ENCODE measurements at places on chromosomes 13 and 19.
A peak's percentile ranks its signal among the peaks of the same experiment; 100 is the strongest.

DNA sequence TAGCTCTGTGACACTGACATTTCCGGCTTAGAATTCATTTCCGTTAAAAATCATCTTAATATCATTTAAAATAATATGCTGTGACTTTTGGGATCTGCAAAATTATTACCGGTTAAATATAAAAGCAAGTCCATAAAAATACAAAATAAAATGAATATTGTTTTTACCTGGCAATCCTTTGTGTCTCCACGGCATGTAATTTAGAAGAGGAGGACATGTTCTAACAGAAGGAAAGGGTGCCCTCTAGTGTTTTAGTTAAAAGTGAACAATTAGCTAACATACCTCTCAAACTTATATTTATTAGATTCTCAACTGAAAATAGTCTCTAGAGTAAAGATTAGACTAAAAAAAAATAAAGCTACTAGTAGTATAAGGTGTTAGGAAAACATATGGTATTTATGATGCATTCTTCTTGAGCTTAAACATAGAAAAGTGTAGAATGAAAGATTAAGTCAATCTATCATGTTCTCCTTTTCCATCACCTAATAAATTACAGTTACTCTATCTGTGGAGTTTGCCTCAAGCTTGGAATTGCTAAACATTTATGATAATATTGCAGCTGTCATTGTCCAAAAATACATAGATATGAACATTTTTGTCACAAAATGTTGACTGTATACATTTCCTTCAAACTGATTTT is 676.7 kb upstream of the SPRY2 start:
- DNase-seq = no peak

DNA sequence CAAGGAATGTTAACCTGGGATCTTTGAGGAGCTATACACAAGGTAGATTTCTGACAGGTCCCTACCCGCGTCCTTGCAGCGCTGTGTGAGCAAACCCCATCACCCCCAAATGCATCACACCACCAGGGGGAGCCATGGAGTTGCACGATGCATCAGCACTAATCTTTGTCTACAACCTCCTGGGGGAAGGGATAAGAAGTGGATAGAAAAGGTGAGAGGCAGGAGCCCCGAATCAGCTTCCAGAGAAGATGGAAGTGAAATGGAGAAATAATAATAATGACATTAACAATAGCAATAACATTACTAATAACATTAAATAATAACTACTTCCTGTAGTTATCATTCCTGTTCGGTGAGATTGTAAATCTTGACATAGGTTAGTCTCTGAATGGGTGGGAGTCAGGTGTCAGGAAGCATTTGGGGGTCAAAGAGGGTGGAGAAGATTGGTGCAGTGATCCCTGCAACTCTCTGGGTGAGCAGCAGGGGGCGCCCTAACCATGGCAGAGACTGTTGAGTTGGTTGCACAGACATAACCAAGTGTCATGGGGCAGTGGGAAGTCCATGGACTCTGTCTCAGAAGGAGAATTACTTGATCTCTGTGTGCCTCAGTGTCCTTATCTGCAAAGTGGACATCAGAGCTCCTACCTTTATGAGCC is 16.5 kb downstream of the SIGLEC7 start:
- peak; percentile 75 for DNase-seq

- DNase-seq = no peak
Observed at GRCh38 chr13:51067706-51068105, 43.4 kb downstream of the C13orf42 start.

DNA sequence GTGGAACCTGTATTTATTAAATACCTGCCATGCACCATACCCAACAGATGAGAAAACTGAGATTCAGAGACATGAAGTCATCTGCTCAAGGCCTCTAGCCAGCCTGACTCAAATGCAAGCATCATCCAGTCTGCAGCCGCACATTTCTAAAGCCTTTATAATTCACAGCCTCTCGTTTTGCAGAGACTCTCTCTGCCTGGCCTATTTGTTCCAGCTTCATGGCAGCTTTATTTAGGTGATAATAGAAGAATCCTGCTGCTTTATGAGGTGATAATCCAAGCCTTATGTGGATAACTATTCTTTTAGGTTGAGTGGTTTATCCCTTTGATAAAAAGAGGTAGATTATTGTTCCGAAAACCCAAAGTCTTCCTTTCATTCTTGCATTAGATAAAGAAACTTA is 58.4 kb downstream of the OXGR1 start:
- no peak for DNase-seq

- no peak for DNase-seq
Observed at GRCh38 chr19:40356681-40357595, 8.4 kb downstream of the PLD3 start.

DNA sequence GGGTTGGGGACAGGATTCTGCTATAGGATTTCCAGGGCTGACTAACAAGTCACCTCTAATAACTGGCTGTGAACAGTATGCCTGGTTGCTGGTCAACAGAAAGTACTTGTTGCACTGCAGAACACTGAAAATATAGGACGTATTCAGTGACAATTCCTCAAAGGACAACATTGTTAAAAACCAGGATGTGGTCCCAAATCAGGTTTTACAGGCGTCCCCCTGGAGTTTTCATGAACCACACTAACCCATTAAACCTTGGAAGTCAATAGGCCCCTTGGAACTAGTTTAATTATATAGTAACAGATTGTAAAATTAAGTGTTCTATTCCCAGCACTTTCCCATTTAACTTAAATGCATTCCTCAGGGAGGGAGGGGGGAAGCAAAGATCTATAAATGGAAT is 495.4 kb downstream of the TBC1D4 start:
- DNase-seq = no peak

DNA sequence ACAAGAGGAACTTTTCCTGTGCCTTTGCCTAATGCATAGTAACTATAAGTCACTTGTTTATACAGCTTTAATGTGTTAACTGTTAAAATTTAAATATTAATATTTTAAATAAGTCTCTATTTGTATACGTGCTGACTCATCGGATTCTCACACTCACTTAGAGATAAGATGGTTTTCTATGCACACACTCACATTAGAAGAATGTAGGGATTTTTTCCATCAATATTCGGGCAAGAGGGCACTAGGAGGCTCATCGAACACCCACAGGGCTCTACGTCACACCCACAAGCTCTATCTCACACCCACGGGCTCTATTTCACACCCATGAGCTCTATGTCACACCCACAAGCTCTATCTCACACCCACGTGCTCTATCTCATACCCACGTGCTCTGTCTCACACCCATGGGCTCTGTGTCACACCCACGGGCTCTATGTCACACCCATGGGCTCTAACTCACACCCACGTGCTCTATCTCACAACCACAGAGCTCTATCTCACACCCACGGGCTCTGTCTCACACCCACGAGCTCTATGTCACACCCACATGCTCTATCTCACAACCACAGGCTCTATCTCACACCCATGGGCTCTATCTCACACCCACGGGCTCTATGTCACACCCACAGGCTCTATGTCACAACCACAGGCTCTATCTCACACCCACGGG is 73.4 kb downstream of the COL4A2 start:
- DNase-seq = no peak

DNA sequence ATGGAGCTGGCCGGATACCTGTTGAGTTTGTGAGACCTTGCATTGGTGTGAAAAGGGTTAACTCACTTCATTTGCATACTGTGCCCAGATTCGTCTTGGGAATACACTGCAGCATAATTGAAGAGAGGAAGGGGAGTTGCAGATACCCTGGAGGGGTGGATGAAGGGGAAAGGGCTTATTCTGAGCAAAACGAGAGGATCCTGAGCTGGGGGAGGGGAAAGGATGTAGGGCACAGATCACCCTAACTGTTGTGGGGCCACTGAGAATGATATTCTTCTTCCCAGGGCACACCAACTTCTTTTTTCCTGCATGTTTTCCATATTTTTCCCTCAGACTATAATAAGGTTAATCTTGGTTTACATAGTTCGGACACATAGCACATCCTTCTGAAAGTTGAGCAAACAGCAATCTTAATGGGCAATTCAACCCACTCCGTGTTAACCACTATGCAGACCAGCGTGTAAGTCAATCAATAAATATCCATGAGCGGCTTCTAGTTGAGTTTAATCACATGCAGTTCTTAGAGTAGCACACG is 11.7 kb upstream of the PTPRS start:
- DNase-seq = no peak

DNA sequence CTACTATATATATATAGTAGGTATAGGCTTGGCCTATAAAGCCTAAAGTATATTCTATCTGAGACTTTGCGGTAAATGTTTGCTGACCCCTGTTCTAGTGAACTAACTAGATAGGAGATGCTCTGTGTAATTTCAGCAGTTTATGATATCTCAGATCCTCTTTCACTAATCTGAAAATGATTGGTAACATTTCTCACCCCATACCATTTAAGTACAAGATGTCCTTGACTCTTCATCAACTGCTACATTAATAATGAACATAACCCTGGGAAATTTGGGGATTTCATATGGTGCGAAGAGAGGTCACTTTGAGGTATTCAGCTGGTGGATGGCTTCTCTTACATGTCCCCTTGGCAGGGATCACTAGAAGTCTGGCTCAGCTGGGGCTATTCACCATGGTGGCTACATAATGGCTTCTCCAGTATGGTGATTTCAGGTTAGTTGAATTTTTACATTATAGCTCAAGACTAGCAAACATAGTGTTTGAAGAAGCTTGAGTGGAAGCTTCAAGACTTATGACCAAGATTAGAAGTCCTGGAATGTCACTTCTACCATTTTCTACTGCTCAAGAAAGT is 103.6 kb upstream of the MYCBP2 start:
- DNase-seq = no peak

DNA sequence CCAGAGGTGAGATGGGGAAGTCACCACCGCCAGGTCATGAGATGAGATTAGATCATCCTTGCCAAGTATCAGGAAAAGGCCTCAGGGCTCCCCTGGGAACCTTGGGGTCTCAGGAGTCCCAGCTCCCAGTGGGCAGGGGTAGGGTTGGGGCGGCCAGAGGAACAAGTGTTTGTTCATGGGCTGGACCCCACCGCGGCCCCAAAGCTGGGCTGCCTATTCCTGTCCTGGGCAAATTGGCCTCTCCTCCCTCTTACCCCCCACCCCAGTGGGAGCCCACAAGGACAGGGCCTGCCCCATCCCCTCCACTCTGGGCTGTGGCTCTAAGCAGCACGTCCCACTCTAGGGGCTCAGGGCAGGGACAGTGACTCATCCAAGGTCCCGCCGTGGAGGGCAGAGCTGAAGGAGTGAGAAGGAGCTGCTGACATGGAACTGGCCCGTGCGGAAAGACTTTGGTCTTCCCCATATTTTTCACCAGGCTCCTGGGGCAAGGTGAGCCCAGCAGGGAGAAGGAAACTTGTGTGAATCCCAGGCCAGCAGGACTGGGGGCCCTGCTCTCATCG is 4.0 kb upstream of the HCN2 start:
- DNase-seq = no peak

- DNase-seq = peak; percentile 69
Observed at GRCh38 chr19:48415395-48415794, 21.9 kb downstream of the GRIN2D start.

GRCh38 chr13:102376318-102376717 is 25.5 kb downstream of the FGF14 start:
- DNase-seq = no peak

DNA sequence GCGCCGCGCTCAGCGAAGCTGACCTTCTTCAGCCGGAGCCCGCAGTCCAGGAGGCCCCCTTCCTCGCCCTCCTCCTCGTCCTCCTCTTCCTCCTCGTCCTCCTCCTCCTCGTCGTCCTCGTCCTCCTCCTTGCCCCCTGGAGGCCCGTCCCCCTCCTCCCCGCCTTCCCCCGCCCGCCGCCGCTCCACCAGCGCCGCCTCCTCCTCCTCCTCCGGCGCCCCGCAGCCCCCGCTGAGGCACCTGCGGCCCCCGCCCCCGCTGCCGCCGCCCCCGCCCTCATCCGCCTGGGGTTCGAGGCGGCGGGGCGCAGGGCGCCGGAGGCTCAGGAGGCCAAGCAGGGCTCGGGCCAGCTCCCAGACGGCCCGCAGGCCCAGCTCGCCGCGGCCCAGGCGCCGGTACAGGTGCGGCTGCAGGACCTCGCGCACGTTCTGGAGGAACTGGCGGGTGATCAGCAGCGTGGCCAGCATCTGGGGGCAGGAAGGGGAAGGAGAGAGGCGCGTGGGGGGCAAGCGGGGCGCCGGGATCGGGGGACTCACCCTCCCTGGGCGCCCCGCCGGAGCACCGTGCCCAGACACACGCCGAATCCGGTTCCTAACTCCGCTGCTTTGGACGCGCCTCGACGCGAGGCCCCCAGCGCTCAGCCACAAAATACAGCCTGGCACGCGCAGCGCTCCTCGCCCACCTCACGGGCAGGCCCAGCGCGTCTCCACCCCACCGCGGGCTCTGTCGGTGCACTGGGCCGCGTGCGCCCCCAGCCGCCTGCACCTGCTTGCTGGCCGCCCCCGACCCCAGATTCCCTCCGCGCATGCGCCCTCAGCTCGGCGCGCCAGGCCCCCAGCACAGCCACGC is 5.9 kb downstream of the ANO8 start:
- peak; percentile 28 for DNase-seq

DNA sequence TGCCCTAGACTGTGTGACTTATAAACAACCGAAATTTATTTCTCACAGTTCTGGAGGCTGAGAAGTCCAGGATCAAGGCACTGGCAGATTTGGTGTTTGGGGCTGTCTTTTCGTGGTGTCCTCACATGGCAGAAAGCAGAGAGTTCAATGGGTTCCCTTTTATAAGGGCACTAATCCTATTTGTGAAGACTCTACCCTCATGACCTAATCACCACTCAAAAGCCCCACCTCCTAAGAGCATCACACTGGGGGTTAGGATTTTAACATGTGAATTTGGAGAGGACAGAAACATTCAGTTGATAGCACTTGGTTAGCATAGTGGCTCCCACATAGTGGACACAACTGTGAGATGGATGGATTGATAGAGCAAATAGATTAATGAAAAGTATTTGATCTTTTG is 21.5 kb upstream of the GPR18 start:
- DNase-seq = no peak

DNA sequence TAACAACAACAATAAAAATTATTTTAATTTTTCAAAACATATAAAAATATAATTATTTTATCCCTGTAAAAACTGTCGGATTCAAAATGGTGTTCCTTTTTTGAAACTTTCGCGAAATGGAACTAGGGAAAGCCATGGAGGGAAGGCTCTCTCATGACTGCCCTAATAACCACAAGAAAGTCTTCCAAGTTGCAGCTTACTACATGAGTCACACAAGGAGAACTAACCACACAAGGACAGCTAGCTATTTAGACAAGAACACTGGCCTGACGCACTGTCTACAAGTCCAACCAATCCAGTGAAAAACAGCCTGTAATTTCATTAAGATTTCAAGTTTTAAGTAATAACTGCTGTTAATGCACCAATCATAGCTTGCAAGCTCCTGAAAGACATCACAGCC is 319.2 kb upstream of the PCDH9 start:
- no peak for DNase-seq

- DNase-seq = no peak
Observed at GRCh38 chr19:35184884-35185283, 30.3 kb downstream of the FXYD5 start.

GRCh38 chr13:46675016-46675415 is 121.9 kb downstream of the ESD start:
- no peak for DNase-seq

DNA sequence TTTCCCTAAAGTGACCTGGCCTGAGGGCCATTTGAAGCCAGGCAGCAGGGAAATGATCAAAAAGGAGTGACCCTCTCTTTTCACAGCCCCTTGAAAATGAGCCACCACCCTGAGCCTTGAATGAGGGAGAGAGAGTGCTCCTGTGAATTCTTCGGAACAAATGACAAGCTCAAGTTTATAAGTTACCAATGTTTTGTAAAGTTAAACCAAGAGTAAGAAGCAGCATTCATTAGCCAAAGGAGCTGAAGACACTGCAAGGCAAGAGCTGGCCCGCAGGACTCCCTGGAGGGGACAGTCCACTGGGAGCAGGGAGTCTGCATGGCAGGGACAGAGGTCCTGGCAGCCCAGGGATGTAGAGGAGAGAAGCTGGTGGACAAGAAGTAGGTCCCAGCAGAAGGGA is 16.7 kb upstream of the CCNP start:
- DNase-seq = no peak
